NCI-H774 (cell line): ENCODE measurements at places on chromosomes 11 and 22.

DNA sequence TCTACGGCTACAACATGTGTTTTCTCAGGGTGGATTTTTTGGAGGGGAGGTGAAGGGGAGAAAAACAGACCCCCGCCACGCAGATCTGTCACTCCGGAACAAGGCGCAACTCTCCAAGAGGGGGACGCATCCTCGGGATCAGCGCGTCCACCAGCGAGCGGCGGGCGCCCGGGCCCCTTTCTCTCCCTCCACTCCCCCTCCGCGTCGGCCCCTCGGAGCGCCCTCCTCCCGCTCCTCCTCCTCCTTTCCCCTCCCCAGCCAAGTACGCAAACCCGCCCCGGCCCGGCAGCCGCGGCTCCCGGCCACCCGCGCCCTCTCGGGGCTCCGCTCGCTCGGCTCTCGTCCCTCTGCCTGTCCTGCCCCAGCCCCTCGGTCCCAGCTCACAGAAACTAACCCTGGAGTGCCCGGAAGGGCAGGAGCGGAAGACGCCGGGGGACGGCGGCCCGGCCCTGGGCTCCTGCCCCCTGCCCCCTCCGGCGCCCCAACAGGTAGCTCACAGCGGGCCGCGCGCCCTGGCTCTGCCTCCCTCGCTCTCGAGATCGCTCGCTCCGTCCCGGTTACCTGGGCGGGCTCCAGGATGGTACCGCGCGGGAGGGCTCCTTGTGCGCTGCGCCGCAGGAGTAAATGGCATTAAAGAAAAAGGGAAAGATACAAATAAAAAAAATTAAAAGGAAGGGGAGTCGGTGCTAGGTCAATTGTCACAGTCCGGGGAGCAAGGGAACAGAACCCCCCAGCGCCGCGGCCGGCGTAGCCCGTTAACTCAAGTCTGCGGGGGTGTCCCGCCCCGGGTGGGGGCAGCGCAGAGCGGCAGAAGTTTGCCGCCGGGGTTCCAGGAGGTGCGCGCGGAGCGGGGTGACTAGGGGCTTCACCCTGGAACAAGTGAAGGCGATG is 131.4 kb upstream of the C11orf58 start:
- peak; percentile 59 for DNase-seq

DNA sequence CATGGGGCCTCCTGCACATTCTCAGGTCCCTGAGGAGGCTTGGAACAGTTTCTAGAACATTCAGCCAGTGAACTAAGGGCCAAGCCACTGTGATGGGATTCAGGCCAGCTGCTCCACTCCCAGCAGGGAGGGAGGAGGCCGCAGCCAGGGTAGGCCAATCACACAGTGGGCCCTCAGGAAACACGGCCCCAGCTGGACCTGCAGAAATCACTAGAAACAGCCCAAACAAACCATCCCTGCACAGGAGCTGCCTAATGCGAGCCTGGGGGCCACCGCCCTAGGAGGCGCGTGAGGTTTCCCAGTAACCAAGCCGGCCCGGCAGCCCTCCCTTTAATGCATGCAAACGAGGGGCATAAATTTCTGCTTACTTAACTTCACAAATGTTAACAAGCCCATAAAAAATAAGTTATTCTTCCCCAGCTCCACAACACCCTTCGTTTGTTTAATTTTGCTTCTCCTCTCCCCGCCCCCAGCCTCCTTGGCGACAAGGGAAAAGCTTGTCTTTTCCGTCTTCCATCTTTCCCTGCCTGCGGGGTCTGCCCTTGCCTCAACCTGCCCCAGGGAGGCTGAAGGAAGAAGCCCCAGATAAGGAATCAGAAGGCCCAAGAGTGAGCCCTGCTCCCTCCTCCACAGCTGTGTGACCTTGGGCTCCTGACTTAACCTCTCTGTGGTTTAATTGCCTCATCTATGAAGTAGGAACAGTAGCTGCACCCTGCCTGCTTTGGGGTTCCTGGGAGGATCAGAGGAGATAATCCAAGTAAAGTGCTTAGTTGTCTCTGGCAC is 25.7 kb downstream of the ELFN2 start:
- no peak for DNase-seq

DNA sequence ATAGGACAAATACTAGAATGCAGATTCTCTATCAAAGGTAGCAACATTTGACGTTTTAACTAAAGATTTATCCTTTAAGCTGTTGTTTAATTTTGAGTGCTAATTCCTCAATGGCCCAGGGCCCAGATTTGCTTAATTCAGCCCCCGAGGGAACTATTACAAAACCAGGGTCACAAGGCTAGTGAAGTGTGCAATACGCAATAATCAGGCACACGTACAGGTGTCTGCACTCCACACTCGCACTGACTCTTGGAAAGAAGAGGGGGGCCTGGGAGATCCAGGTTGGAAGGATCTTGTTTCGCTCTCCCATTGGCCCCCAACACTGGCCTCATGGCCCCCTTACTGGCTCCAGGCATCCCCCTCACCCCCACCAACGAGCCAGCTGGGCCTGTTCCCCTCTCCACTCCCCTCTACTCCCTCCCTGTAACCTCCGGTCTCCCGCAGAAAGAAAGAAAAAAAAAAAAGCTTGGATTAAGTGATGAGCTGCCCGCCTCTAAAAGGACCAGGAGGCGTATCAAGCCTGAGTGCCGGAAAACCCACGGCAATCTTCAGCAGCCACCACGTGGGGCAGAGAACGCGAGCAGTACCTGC is 2.2 kb upstream of the KIRREL3 start:
- no peak for DNase-seq

DNA sequence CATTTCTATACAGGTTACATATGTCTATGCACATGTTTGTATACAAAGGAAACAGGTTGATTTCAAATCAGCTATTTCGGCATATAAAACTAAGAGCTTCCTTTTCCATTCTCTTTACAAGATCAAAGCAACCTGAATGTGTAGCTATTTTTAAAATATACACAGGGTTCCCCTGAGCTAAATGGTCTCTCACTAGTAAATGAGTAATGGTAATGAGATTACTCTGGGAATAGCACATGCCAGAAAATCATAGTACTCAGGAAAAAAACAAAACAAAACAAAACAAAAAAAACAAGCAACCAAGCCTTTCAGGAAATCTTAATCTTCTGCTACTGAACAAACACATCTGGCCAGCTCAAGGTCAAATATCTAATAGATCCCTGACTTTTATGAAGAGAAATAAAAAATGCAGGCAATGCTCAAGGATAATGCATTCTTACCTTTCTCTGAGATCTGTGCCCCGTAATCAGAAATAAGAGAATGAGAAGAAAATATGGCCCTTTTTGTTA is 156.6 kb upstream of the POU2AF2 start:
- DNase-seq, result no peak

DNA sequence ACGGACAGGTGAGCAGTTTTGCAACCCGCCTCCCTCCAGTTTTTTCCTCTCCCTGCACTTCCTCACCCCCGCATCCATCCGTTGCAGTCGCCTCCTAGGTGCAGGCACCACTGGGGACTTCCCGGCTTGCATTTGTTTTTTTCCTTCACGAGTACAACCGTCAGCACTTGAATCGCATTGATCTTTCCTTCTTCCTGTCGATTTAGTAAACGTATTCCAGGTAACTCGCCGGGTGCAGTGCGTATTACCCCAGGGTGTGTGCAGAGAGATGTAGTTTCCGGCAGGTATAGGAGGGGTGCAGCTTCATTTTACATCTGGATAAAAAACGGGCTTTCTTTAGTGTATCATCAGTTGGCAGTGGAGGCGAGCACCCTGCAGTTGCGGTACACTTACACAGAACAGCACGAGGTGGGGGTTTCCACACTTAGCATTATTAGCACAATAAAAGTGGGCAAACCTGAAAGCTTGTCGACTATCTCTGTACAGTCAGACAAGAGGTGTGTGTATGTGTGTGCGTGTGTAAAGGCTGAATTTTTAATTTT is at the start of gene SORL1-AS1:
Gene SORL1-AS1 (minus strand): TSS at position 359 of the 542 bp plus-strand sequence.
- peak; percentile 46 for DNase-seq

DNA sequence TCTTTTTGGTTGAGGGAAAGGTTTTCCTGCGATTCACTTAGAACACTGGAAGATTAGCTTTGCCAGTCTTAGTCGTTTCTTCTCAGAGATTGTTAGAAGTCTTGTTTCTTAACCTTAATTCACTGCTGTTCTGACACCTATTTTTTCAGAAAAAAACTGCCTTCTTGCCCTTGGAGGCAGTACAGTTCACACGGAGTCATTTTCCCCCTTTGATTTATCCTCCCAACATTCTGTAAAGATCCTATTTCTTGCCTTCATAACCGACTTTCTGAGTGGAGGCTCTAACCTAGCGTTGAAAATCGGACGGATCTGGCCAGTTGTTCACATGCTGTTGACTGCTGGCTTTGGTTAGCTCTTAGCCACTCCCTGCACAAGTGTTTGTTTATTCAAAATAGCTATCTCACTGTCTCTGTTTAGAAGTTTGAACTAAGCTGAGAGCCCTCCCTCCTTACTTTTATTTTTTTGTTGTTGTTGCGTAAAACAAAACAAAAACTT is 737 bp downstream of the BCL2L13 start:
- DNase-seq, result peak; percentile 8

DNA sequence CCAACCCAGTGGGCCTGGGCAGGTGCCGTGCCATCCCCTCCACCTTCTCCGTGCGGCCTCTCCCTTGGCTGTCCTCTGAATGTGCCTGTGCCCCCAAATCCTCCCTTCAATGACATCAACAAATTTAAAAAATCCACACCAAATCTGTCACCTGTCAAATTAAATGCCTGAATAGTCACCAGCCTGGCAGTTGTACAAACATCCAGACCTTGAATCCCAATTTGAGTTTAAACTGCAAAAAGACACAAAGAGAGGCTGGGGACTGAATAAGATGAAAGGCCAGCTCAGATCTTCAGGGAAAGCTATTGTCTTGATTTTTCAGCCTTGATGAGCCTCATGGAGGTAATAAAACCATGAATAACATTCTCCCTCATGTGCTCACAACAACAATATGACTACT is 194.7 kb downstream of the KIRREL3 start:
- DNase-seq, result no peak

GRCh38 chr11:128240546-128240945 is 346.8 kb downstream of the ETS1 start:
- no peak for DNase-seq

DNA sequence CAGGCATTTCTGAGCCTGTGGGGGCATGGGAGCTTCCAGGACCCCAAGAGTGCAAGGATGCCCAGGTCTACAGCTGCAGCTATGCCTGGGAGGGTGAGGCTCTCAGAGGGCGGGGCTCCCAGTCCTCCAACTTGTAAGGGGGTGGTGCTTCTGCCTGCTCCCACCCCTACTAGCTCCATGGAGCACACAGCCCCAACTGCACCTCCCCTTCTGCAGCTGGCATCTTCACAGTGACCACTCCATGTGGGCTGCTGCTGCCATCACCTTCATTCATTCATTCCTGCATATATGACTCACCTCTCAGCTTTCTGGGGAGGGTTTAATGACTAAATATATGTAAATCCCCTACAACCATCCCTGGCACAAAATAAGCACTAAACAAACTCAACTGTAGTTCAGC is 43.8 kb downstream of the CHST1 start:
- DNase-seq, result no peak

- DNase-seq, result no peak
Observed at GRCh38 chr22:30396871-30397655, at the start of gene SEC14L2. Gene SEC14L2, plus strand, starts transcription at chr22:30397018. Its CDS starts 99 bp downstream, at chr22:30397117.

GRCh38 chr11:119320776-119321524 is 4.0 kb upstream of the MCAM start:
- DNase-seq, result no peak

DNA sequence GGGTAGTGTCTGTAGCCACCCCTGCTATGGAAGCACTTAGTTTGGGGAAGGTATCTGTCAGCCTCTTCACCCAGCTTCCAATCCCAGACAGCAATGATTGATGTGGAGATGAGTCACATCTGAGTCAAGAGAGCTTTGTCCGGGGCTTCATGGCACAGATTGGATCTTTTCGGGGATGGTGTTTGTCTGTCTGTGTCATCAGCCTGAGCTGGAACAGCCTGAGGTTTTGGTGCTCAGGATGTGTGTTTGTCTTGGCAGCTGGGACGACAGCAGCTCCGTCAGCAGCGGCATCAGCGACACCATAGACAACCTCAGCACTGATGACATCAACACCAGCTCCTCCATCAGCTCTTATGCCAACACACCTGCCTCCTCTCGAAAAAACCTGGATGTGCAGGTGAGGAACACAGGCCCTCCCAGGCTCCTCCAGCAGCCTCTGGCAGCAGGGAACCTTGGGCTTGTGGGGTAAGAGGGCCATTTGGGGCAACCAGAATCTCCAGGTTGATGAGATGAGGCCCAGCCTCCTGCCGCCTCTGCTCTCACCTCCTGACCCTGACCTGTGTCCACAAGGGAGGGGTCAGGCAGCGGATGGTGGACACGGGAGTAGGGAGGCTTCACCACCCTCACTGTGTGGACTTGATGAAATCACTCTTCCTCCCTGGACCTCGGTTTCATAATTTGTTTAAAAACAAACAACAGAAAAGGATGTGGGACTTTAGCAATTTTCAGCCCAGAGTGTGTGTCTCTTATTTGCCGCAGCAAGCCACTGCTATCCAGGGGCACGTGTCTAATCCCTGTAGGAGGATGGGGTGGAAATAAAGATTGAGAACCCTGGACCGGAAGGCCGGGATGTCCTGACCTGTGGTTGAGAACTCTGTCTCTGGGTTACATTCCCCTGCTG is 124.3 kb downstream of the DBX1 start:
- peak; percentile 79 for DNase-seq

DNA sequence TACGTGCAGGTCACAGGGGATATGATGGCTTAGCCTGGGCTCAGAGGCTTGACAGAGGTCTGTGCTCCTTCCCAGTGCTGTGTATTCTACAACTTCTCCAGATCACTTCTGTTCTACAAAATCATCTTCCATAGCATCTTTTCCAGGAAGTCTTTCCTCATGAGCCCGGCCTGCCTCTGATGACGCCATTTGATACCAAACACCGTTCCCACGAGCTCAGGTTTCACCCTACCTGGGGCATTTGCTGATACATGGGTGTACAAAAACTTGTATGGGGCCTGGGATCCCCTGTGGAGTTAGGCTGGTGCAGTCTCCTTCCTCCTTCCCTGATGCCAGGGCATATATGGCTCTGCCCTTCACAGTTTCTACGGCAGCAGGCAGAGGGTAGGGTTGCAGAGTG is 78.7 kb downstream of the NECTIN1 start:
- no peak for DNase-seq

GRCh38 chr11:65501186-65501471 is 2.3 kb downstream of the MALAT1 start:
- no peak for DNase-seq

- DNase-seq, result no peak
Observed at GRCh38 chr22:39418696-39419095, 19.1 kb downstream of the TAB1 start.
